ENCODE measurements at places on chromosomes 5 and 9.

DNA sequence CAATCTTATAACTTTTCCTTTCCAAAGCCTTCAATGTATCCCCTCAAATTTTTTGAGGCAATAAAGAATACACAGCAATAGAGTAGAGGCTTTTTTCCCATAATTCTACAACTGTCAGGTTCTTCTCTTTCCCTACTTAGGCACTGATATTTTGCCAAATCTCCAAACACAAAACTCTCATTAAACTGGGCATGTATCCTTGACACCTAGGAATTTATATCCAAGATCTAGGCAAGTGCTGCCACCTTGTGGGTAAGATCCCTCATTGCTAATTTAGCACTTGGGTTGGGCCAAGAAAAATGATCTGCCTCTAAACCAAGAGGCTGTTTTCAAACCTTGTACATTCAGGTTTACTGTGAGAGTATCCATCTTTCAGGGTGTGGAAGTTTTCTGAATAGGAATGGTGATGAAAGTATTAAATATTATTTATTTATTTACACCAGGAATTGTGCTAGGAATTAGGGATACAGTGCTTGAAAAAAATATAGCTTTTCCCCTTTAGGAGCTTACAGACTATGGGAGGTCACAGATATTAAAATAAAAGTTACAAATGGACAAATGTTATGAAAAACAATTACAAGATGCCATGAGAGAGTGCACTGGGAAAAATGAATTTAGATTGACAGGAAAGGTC is 17.6 kb downstream of the TSTD2 start:
- DNase-seq = peak; percentile 73

GRCh38 chr5:42995360-42995751 is 44.8 kb downstream of the ANXA2R start:
- peak; percentile 32 for DNase-seq

- DNase-seq = no peak
Measured at GRCh38 chr5:170251462-170251861, 18.7 kb downstream of the C5orf58 start.

DNA sequence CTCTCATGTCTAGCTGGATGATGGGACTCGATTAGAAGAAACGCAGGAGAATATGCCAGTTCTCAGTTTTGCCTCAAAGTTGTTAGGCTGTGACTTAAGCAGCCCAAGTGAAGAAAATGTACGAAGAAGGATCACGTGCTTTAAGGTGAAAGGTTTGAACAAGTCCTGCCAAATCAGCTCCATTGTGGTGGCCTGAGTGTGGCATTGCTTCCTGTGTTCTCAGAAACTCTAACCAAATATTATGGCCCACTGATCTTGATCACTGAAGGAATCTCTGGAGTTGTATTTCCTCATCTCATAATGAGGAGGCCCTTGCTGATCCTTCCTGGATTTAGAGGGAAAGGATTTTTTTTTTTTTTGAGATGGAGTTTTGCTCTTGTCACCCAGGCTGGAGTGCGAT is 44.0 kb downstream of the OTULIN start:
- no peak for DNase-seq

DNA sequence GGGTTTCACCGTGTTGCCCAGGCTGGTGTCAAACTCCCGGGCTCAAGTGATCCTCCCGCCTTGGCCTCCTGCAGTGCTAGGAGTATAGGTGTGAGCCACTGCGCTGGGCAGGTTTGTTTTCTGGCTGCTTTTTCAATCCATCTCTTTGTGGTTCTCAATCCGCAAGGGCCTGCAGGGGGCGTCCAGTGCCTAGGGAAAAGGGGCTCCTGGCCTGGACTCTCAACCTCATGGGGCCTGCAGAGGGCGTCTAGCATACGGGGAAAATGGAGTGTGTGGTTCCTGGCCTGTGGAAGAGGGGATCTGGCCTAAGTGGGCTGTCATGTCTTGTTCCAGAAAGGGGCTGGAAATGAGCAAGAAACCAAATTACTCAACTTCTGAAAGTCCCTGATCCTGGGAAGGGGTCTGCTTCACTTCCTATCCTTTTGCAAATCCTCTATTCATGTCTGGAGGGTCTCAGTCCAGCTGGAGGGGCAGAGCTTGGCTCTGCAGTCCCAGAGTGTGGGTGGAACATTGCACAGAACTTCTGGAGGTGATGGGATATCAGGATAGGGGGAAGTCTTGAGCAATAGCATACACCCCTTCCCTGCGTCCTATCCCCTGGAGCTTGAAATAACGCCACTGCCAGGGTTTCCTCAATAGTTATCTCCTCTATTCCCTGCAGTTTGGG is 12.7 kb upstream of the CCL27 start:
- DNase-seq = peak; percentile 85

GRCh38 chr9:108150736-108151586 is 661.4 kb upstream of the KLF4 start:
- DNase-seq = peak; percentile 81

DNA sequence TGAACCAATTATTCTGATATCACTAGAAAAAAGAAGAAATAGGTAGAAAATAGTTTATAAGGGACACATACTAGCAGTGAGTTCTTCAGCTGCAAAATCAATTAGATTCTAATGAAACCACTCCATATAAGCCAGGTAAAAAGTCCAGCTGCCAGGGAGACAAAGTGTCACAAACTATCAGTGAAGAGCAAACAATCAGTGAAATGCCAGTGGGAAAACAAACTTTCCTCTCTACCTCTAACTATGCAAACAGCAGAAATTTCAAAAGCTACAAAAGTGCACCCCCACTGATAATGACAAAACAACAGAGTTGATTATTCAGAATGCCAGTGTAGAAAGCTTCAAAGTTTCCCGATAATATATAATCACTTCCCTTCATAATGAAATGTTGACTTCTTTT is 637.2 kb upstream of the ITGA1 start:
- DNase-seq = no peak

DNA sequence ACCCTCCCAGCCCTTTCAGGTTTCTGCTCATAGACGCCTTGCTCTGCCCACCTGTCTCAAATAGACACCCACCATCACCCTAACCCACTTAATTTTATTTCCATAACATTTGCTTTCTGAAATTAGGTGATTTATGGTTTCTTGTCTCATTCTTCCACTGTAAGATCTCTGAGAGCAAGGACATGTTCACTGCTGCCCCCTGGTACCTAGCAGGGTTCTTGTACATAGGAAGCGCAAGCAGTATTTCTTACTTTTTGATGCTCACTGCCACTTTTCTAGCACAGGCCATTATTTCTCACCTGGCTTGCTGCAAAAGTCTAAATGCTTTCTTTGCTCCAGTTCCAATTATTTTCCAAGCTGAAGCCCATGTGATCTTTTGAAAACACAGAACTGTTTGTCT is 16.8 kb downstream of the C9orf57 start:
- DNase-seq = no peak

GRCh38 chr5:1089621-1090040 is 22.2 kb downstream of the SLC12A7 start:
- no peak for DNase-seq

DNA sequence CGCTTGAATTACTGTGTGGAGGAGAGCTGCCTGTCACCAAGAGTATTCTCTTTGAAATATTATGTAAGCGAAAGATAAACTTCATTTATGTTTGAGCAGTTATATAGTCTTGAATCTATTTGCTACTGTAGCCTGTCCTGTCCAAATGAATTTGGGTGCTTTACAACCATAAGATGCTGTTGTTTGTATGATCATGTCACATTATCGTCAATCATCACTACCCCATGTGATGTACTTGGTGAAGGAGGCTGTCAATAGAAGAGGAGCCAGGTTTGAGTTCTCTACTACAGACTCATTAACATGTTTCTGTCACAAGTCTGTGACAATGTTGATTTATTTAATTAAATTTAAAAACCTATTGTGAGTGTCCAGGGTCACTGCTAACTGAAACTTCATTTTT is 403.3 kb upstream of the MEF2C start:
- no peak for DNase-seq

DNA sequence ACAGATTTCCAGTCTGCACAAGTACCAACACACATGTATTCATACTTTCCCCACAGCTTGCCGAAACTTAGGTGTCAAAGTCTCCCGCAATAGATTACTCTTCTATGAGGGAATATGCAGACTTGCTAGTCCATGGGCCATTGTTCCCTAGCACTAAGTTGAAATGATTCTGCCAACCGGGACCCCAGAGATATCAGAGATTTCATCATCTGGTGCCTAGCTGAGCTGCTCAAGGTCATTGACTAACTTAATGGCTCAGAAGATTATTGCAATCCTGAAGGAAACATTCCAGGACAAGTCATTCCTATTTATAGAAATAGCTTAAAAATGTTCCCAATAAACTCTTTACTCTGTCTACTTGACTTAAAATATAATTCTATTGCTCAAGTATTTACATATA is 202.6 kb downstream of the PIK3R1 start:
- peak; percentile 23 for DNase-seq

GRCh38 chr5:113519412-113519811 is 5.9 kb downstream of the YTHDC2 start:
- no peak for DNase-seq

DNA sequence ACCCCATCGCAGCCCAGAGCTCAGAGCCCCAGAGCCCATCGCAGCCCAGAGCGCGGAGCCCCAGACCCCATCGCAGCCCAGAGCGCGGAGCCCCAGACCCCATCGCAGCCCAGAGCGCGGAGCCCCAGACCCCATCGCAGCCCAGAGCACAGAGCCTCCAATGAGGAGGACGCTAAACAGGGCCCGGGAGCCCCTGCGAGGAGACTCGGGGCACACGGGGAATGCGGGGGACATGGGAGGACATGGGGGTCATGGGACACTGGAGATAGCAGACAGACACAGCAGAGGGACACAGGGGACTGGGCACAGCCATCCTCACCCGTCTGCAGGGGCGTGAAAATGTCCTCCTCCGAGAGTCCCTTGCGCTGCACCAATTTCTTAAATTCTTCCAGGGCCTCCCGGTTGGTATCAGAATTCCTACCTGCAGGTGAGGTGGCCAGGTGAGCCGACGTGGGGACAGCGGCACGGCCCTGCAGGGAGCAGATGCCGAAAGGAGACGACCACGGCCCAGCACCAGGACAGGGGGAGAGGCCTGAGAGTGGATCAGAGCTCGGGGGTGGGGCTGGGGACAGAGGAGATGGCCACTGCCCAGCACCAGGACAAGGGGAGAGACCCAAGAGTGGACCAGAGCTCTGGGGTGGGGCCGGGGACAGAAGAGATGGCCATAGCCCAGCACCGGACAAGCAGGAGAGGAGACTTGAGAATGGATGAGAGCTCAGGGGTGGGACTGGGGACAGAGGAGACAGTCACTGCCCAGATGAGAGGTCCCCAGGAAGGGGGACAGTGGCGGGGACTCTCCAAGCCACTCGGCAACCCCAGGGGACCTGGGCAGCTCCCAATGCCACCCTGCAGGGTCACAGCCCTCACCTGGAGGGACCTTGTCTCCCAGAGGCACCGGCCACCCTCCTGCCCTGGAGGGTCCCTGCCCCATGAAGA is 2.8 kb downstream of the OBP2B start:
- DNase-seq = no peak

All from ELR (cell line).